ENCODE measurements at places on chromosomes 6 and 20.

- no peak for DNase-seq
Observed at GRCh38 chr6:12344296-12344695, 54.1 kb downstream of the EDN1 start.

DNA sequence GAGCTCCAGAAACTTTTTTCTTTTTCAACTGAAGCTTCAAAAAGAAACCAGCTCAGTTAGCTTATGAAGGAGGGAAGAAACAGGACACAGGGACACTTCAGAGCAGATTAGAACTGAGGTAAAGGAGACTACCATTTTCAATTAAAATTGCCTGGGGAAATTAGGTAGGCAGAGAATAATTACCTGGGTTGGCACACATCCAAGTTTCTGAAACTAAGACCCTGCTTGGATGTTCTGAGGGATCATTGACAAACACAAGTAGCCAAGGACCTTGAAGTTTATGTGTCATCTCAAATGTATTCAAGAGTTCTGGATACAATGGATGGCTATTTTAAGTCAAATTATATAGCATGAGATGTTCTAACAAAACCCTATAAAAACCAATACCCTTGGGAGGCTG lies 137.6 kb downstream of the PLCB4 start:
- DNase-seq, result no peak

GRCh38 chr6:27178407-27178730 lies 69.1 kb upstream of the PRSS16 start:
- no peak for DNase-seq

- no peak for DNase-seq
Observed at GRCh38 chr20:37903317-37904007, 535 bp downstream of the VSTM2L start.

DNA sequence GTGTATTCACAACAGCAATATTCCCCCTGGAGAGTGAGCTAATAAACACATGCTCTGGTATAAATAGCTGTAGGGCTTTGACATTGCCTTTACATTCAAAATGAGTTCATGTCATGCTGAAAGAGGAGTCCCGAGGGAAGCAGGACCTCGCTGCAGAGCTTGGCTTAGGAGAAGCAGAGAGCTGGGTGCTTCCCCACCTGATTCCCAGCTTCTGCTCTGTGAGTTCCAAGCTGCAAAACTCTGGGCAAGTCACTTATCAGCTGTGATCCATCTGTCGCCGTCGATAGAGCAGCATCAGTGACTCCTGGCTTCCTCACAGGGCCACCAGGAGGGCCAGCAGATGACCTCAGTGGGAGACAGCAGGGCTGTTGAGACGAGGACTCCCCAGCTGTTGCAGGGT lies 241.8 kb downstream of the ANKRD60 start:
- DNase-seq, result no peak

GRCh38 chr20:20276811-20277530 lies 90.9 kb upstream of the INSM1 start:
- no peak for DNase-seq

- DNase-seq, result no peak
Observed at GRCh38 chr20:37363221-37364012, 17.5 kb downstream of the SRC start.

DNA sequence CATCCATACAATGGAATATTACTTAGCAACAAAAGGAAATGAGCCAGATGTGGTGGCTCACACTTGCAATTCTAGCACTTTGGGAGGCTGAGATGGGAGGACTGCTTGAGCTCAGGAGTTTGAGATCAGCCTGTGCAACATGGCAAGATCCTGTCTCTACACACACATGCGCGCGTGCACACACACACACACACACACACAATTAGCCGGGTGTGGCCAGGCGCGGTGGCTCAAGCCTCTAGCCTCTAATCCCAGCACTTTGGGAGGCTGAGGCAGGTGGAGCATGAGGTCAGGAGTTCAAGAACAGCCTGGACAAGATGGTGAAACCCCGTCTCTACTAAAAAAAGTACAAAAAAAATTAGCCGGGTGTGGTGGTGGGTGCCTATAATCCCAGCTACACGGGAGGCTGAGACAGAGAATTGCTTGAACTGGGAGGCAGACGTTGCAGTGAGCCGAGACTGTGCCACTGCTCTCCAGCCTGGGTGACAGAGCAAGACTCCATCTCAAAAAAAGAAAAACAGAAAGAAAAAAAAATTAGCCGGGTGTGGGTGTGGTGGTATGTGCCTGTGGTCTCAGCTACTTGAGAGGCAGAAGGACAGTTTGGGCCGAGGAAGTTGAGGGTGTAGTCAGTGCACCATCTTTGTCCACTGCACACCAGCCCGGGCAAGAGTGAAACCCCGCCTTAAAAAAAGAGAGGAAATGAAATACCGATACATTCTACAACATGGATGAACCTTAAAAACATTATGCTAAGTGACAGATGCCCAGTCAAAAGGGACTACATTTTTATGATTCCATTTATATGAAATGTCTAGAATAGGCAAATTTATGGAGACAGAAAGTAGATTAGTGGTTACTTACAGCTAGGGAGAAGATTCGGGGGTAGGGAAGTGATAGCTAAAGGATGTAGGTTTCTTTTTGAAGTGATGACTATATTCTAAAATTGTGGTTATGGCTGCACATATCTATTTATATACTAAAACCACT lies 52.5 kb downstream of the RBL1 start:
- no peak for DNase-seq

DNA sequence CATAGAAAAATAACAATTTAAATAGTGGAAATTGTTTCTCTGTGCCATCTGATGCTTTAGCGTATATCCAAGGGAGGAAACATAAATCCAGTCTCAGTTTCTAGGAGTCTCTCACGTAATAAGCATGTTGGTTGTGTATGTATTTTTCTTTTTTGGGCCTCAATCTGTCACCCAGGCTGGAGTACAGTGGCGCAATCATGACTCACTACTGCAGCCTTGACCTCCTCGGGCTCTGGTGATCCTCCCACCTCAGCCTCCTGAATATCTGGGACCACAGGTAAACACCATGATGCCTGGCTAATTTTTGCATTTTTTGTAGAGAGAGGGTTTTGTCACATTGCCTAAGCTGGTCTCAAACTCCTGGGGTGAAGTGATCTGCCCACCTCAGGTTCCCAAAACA lies 78.6 kb upstream of the PLN start:
- DNase-seq, result no peak

GRCh38 chr6:32406857-32407256 lies at the start of gene BTNL2:
TSS of gene BTNL2 (minus strand) at chr6:32407181. CDS start at chr6:32407123, 58 bp downstream.
- DNase-seq, result no peak

DNA sequence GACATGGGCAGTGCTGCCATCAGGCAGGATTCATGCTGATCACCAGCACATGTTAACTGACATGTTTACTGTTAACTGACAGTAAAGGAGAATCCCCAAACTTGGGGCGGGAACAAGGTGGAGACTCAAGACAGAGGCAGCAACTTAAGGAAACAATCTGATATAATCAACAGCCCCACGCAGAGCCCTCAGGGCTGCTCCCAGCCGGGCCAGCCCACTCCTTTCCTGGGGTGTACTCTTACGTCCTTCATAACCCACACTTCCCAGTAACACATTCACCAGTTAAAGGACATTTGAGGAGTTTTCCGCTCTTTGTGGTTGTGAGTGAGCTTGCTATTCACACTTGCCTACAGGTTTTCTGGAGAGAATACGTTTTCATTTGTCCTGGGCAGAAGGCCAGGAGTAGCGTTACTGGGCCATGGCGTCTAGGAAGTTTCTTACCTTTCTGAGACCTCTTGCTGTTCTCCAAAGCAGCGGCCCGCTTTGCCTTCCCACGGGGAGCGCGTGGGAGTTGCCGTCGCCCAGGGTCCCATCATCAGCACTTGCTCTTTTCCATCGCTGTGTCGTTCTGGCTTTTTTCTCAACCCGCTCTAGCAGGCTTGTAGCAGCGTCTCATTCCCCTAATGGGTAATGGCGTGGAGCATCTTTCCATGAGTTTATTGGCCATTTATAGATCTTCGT lies 56.4 kb downstream of the FOXF2 start:
- no peak for DNase-seq

- DNase-seq, result no peak
Observed at GRCh38 chr20:15895560-15896084, 677.6 kb downstream of the KIF16B start.

- DNase-seq, result no peak
Observed at GRCh38 chr6:108988296-108988695, 106.3 kb downstream of the SESN1 start.

DNA sequence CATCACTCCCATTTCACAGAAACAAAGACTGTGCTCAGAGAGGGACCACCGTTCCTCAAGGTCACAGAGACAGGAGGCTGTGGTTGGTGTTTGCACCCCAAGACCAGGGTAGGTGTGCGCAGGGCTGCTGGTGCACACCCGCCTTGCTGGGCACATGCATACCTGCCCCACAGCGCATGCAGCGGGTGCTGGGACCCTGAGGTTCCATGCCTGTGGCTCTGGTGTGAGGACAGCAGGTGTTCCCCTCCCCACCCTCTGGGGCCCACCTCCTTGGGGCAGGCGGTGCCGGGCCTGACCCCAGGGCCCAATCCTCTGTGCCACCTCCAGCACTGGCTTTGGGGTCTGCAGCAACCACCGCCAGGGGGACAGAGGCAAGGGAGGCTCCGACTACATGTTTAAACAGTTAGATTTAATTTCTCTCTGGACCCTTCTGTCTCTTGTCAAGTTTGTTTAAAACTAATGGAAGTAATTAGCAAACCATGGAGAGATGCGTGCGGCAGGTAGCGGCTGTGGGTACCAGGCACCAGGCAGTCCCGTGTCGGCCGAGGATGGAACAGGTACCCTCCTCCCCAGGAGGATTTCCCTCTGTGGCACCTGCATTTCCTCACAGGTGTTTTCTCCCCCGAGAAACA lies 327.8 kb downstream of the TAF4 start:
- DNase-seq, result no peak

DNA sequence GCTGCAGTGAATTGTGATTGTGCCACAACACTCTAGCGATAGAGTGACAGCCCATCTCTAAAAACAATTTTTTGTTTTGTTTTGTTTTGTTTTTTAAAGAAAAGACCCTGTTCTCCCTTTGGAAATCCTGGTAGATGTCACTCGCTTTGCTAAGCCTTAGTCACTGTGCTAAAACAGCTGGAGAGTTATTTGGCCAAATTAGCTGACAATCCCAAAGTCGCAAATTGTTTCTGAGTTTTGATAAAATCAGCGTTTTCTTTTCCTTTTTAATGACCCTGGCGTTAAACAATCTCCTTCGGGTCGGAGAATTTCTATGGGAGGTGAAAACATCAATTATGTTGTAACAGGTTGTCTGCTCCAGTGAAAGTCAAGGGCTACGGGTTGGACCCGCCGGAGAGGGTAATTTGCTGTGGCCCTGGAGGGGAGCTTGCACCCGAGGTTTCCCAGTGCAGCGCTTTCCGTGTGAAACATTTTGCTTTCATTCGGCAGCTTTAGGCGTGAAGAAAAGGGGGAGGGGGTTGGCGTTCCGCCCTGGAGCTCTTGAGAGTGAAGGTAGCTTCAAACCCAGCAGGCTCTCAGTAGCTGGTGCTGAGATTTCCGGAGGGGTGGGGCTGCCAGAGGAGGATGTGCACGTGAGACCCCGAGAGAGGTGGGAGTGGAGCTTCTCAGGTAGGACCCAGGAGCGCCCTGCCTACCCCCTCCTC lies 296.6 kb downstream of the PHACTR1 start:
- DNase-seq, result no peak

DNA sequence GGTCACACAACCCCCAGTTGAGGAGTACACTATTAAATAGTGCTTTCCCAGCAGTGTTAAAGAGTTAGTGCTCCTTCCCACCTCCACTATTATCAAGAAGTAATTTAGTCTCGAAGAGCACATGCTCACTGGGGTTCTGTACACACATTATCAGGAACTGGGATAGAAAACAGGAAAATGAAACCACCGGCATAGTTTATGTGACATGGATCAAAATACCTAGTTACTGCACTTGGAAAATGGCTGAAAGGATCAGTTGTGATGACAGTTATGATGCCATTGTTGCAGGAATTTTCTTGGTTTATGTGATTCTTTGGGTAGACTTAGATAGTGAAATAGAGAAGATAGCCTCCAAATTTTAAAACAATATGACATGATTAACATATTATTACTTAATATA lies 152.9 kb downstream of the AKAP7 start:
- DNase-seq, result no peak

DNA sequence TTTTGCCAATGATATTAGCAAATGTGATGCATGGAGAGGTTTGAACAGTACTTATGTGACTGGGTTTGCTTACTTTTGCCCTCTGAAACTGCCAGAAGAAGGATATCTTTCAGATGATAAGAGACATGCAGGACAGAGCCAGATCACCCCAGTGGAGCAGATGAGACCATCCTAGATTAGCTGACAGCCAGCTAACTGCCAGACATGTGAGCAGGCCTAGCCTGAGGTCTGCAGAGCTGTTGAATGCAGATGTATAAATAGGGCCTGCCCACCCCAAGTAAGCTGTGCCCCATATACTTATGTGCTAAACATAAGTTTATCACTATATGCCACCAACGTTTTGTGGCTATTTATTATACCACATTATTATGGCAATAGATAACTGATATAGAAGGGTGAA lies 5.9 kb downstream of the ZSCAN31 start:
- DNase-seq, result no peak

DNA sequence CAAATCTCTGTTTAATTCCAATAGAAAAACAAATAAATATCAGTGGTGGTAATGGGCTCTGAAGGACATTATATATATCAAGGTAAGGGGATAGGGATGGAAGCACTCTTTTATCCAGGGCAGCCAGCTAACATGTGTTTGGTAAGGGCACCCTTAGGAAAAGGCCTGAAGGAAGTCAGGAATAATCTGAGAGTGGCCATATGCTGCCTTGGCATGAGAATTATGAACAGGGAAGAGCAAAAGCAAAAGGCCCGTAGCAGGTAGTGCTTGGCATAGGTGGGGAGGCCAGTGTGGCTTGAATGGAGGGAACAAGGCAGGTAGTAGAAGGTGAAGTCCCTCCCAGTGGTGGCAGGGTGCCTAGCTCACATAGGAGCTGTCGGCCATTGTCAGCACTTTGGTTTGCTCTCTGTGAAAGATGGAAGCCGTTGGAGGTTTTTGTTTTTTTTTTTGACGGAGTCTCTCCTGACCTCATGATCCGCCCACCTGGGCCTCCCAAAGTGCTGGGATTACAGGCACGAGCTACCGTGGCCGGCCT lies 39.6 kb upstream of the CSE1L start:
- no peak for DNase-seq

GRCh38 chr6:156820089-156820798 lies 43.1 kb downstream of the ARID1B start:
- DNase-seq, result no peak

- DNase-seq, result no peak
Observed at GRCh38 chr6:151327101-151327500, 64.3 kb downstream of the ZBTB2 start.

GRCh38 chr20:44370639-44371218 lies 15.2 kb downstream of the HNF4A start:
- DNase-seq, result no peak

DNA sequence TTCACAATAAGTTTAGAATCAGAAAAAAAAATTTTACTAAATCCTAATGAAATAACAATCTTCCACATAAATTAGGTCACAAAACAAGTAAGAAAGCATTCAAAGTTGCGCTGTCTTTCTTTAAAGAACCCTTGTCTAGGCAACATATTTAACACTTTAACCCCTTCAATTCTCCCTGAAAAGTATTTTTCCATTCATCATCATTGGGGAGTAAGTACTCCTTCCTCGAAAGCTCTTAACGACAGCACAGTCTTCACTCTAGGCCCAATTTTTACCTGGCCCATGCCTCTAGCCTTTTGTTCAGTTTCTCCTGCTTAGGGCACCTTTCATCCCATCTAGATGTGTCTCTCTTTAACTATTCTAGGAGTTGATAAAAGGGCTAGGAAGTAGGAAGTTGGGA lies 2.6 kb downstream of the TSPYL1 start:
- DNase-seq, result no peak
